ENCODE measurements at places on chromosomes 7 and 10.

DNA sequence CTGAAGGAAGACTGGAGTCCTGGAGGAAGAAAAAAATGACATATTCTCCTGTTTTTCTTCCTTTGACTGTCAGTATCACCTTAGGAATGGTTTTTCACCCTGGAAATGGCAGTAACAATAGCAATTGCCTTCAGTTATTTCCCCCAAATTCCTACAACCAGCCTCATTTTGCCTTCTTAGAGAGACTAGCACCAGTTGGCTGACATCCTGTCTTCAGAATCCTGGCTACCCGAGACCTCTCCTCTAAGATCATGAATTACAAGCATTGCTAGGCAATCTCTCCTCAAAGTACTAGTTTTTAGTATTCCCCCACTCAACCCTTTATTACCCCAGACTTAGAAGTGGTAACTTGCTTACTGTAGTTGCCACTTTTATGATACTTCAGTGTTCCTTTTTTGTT, 53.4 kb downstream of the TAS2R16 start:
- DNase-seq, result no peak

GRCh38 chr10:88120599-88121333, 257.3 kb downstream of the PTEN start:
- DNase-seq, result no peak

DNA sequence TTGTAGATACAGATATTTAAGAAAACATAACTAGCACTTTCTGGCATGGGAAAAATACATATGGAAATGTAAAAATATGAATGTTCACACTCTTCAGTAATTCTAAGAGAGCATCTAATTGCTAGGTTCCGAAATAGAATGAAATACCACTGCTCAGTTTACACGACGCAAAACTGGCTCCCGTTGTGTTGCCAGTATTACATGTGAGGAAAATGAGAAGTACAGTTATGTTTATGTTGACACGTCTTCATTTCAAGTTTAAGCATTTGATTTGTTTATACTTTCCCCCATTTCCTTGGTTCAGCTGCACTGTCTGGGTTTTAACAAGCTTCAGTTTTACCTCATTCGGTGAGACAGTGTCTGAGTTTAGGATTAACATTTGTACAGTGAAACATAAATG, 275.8 kb upstream of the SEMA3D start:
- DNase-seq, result no peak

DNA sequence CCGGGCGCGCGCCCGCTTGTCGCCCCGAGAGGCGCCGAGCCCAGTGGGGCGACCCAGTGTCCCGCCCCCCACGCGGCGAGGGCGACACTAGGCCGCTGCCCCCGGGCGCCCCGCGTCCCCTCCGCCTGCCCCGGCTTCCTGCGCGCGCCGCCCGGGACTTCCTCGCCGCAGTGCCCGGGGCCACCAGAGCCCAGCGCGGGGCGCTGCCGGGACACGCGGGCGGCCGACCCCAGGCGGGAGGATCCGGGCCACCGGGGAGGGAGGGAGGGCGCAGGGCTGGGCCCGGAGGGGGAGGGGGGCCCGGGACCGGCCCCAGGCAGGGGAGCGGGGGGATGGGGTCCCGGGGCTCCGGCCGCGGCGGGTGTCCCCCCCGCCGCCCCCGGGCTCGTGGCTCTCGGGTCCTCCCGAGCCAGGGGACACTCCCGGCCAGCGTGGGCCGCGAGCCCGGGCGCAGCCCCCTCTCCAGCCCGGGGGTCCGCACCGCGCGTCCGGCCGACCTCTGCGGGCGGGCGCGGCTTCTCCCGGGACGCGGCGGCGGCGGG, 435 bp upstream of the PWWP2B start:
- DNase-seq, result no peak

DNA sequence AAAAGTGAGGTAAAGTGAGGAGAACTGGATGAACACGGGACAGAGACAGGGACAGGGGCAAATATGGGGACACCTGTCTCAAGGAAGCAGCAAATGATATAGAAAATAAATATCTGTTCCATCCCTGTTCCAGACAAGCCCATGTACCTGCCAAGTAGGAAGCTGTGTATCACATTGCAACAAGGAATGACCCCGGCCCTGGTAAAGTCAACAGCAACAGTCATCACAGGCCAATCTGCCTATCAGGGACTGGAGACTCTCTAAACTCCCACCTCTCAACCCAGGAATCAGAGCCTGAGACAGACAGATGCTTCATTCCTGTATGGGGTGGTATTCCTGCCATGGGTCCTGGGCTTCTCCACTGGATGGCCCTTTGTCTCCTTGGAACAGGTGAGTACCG, 156.6 kb upstream of the PRSS1 start:
- no peak for DNase-seq

- DNase-seq, result no peak
Observed at GRCh38 chr7:28151965-28152364, 28.6 kb downstream of the JAZF1 start.

- DNase-seq, result no peak
Observed at GRCh38 chr7:70487428-70487827, 644.5 kb upstream of the GALNT17 start.

DNA sequence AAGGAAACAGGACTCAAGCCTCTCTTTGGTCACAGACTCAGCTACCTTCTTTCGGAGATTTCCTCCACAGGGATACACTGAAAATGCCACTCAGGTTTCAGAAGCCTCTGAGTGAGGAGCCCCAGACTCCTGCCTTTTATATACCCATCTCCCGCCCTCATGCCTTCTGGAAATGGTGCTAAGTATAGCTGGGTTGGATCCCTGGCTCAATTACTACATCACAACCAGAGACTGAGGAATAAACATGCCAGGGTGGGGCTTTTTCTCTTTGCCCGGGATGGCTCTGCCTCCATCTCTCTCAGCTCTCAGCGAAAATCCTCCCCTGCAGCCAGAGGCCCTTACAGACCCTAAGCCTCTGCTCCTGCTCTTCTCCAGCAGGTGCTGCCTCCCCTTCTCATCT, 299.5 kb downstream of the KCNMA1 start:
- DNase-seq, result no peak

GRCh38 chr7:101527844-101528667, 101.0 kb downstream of the MYL10 start:
- no peak for DNase-seq

GRCh38 chr7:50492770-50493519, 42.8 kb upstream of the FIGNL1 start:
- DNase-seq, result no peak

- no peak for DNase-seq
Observed at GRCh38 chr7:108455551-108455997, 662 bp downstream of the NRCAM start.

- DNase-seq, result no peak
Observed at GRCh38 chr10:69332278-69333010, 54.1 kb downstream of the HK1 start.

- DNase-seq, result no peak
Observed at GRCh38 chr10:2529945-2530344, 537.4 kb upstream of the PFKP start.

DNA sequence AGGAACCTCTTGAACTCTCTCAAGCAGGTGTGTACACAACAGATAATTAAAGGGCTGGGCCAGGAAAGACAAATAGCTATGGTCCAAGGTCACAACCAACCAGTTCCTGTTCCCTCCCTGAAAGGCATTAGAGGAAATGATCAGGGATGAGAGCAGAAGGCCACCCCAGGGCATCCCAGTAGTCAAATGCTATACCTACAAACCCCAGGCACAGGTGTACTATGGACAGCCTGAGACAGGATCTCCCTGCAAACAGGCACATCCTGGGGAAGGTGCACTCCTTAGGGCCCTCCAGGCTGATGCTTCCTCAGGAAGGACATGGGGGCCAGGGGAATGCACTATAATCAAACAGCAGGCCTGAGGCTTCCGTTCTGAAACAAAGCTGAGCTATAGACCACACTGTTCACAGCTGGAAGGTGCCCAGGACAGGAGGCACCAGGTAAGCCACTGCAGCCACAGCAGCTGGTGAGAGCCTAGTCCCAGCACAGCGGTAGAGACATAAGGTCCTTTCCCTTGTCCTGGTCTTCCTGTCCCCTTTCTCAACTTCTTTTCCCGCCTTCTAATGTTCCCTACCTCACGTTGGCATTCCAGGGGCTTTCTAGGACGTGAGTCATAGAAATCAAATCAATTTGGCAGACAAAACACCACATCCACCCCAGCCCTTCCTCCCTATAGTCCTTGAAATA, 13.3 kb downstream of the PARP12 start:
- no peak for DNase-seq

DNA sequence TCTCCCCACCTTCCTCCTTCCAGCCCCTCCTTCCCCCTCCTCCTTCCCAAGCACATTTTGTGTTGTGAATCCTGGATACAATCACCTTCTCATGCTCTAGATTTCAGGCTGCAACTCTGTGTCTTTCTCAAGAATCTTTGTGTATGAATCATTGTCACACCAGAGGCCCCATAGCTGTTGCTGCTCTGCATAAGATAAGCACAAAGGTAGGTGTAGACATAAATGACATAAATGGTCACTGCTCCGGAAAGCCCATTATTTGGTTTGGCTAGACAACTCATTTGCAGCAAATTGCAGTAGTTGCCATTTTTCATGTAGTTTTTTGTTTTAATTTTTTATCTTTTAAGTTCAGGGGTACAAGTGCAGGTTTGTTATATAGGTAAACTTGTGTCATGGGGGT, 216.3 kb upstream of the NRP1 start:
- DNase-seq, result no peak

DNA sequence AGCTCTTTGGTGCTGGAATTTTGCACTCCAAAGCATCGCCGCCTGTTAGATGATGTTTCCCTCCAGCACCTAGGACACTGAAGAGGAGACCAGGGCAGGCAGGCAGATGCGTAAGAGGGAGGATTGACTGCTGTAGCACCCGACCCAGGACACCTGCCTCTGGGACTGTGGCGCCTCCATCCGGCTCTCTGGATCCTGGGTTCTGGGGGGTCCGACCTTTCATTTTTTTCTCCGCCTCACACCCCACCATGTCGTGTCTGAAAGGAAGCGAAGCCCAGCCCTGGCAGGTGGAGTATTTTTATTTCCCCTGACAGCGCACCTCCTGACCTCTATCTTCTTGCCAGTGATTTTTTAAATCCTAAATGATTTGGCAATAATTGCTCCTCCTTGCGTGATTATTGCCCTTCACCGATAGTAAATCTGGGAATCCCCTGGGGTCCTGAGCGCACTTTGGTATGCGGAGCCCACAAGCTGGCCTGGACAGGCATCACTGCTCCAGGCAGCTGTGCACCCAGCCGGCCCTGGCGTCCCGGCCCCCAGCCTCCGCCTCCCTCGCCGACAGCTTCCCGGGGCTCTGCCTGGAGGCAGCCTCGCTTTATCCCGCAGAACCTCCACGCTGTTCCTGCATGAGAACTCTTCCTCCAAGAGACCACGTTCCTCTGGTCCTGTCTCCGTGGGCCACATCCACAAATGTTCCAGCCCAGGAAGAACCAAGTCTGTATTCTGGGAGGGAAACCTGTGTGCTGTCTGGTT, 48.4 kb downstream of the LHPP start:
- no peak for DNase-seq

DNA sequence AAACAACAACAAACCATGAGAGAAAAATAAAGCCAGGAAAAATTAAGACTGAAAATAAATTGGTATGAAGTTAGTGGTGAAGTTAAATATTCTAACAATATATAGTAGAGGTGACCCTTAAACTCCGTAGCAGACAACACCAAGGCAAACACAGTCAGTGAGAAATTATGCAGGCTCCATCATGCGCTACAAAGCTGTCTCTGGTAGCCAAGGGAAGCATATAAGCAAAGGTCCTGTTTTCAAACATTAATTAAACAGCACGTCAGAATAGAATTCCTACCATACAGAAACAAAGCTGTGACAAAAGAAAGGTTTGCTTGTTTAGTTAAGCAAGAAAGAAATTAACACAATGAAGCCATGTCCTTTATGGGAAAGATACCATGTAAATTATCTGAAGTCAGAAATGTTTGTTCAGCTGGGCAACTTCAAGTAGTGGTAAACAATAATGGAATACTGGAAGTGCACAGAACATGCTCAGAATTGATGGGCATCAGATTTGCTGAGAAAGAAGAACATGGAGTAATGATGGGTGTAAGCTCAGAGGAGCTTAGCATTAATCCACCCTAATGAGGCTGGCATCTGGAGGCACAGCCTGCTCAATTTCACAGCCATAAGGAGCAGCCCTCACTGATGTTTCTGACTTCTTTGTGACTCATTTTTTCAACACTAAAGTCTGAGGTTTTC, 75.7 kb downstream of the IGF2BP3 start:
- DNase-seq, result no peak
